ENCODE measurements at places on chromosomes 5 and 9. TPM values are rescaled to one million over a fixed set of nuclear protein-coding genes. Genes with fewer than 3 reads are reported as not detected.

- H3K27ac ChIP-seq = no peak overlapping the region
- no peak for DNase-seq
- H3K27me3 ChIP-seq = no peaks in the 10 kb centered on the region
- H3K4me1 ChIP-seq = peaks cover 15% of the 10 kb centered on the region
Observed at GRCh38 chr9:8052991-8053390, 253.4 kb upstream of the DMAC1 start.

- no peak for DNase-seq
- H3K36me3 ChIP-seq = no peaks in the 10 kb centered on the region
- H3K4me1 ChIP-seq = no peaks in the 10 kb centered on the region
- no peaks in the 10 kb centered on the region for H3K27me3 ChIP-seq
Observed at GRCh38 chr5:38832810-38833209, 13.0 kb upstream of the OSMR start.

DNA sequence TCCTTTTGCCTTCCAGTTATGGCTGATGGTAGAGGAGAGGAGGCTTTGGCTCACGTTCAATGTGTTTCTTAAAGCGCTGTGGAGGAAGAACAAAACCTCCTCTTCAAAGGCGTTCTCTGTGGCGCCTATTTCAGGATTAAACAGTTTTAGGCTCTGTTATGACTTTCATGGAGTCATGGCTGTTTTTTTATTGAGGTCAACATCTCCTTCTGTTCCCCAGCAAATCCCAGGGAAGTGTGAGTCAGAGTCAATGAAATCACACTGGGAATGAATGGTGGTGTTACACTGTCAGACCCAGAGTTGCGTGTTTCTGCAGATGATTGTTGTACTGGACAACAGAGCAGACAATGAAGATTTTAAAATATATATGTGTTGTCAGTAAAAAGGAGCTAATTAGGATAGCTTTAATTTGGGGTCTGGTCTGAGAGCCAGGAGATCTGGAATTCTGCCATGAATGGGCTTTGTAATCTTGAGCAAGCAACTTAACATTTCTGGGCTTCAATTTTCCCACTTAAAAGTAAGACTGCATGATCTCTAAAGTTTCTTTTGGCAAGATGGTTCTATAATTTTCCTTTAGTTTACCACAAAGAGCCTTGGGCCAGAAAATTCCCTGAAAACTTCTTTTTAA is 240.7 kb downstream of the CSNK1G3 start:
- H3K4me3 ChIP-seq = no peak overlapping the region
- DNase-seq = no peak
- H3K27me3 ChIP-seq = no peaks in the 10 kb centered on the region

- H3K27me3 ChIP-seq = no peaks in the 10 kb centered on the region
- DNase-seq = no peak
- no peak overlapping the region for H3K4me3 ChIP-seq
- H3K36me3 ChIP-seq = no peaks in the 10 kb centered on the region
- H3K27ac ChIP-seq = no peak overlapping the region
Observed at GRCh38 chr5:159837860-159838259, 78.4 kb upstream of the ADRA1B start.

DNA sequence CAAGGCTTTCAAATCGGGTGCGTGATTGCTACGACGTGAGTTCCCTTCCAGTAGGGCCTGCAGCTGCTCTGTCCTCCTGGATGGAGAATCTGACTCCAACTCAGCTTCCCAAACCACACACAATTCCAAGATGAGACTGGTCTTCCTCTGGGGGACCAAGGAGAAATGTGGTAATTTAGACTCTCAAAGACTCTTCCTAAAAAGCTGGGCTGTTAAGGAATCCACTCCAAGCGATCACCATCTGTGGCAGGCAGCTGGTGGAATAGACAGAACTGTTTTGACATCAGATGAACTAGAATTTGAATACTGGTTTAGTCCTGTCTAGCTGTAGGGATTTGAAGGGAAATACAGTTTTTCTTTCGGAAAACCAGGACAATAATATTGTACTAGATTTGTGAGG is 130.7 kb upstream of the KLF4 start:
- H3K27ac ChIP-seq = no peak overlapping the region
- no peak for DNase-seq
- H3K4me1 ChIP-seq = no peaks in the 10 kb centered on the region
- H3K36me3 ChIP-seq = no peaks in the 10 kb centered on the region
- H3K27me3 ChIP-seq = peaks cover 12% of the 10 kb centered on the region
- no peak overlapping the region for H3K4me3 ChIP-seq

- H3K4me3 ChIP-seq = no peak overlapping the region
- no peaks in the 10 kb centered on the region for H3K4me1 ChIP-seq
- no peak overlapping the region for H3K27ac ChIP-seq
- no peak for DNase-seq
Observed at GRCh38 chr9:115182264-115182663, 64.3 kb upstream of the TNC start.

DNA sequence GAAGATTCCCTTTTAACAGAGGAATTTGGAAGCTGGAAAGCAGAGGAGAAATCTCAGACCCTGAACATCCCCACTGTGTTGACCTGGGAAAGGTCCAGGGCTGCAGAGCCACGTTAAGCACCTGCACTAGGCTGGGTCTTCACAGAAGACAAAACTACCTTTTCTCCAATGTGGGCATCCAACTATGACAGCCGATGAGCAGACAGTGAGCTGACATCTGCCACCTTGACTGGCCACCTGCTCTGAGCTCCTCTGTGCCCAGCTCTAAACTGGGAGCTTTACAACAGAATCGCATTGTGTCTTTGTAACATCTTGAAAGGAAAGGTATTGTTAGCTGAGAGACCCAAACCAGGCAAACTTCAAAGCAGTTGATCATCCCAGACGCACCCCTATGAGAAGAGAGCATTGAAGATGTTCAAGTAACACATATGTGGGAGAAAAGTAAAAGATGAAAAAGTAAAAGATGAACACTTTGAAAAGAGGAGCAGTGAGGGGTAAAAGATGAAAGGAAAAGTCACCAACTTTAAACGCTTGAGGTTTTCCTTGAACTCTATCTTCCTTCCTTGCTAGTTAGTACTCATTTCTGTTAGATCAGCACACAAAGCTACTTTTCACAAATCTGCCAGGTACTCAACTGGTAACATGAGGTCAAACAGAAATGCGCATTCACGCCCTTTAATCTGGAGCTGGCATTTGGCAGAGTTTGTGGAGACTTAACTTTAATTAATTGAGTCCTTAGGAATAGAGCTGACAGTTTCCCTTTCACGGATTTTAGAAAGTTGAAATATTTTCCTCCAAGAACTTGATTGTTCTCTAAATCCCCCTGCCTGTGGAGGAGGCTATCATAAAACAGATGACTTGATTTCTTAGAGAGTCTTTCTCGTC is 53.2 kb upstream of the CTXN3 start:
- no peak overlapping the region for H3K4me3 ChIP-seq
- no peaks in the 10 kb centered on the region for H3K27me3 ChIP-seq
- no peak for DNase-seq
- no peak overlapping the region for H3K27ac ChIP-seq

- DNase-seq = no peak
- H3K4me3 ChIP-seq = no peak overlapping the region
- H3K36me3 ChIP-seq = no peaks in the 10 kb centered on the region
- H3K27ac ChIP-seq = no peak overlapping the region
- H3K4me1 ChIP-seq = peaks cover 4% of the 10 kb centered on the region
Observed at GRCh38 chr5:137275083-137275482, 224.0 kb downstream of the SPOCK1 start.

DNA sequence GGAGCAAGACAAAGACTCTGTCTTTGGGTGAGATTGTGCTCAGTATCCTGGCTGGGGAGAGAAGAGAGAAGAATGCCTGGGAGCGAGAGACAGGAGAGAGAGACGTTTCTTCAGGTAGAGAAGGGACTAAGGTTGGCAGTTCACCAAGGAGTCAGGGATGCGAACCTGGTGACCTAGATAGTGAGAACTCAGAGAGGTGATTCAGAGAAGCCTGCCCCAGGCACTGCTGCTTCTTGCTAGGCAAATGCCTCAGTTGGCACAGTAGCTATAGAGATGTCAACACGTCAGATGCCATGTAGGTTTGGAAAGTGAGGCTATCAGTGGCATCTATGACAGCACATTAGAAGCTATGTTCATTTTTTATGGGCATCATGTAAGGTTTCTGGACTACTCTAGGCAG is 231.6 kb upstream of the VLDLR start:
- no peaks in the 10 kb centered on the region for H3K27me3 ChIP-seq
- H3K4me1 ChIP-seq = no peaks in the 10 kb centered on the region
- no peaks in the 10 kb centered on the region for H3K36me3 ChIP-seq
- no peak overlapping the region for H3K27ac ChIP-seq
- DNase-seq = no peak
- H3K4me3 ChIP-seq = no peak overlapping the region

- H3K36me3 ChIP-seq = no peaks in the 10 kb centered on the region
- peaks cover 7% of the 10 kb centered on the region for H3K4me1 ChIP-seq
- H3K27me3 ChIP-seq = no peaks in the 10 kb centered on the region
Observed at GRCh38 chr9:124622882-124623281, 115.7 kb upstream of the NR5A1 start.

DNA sequence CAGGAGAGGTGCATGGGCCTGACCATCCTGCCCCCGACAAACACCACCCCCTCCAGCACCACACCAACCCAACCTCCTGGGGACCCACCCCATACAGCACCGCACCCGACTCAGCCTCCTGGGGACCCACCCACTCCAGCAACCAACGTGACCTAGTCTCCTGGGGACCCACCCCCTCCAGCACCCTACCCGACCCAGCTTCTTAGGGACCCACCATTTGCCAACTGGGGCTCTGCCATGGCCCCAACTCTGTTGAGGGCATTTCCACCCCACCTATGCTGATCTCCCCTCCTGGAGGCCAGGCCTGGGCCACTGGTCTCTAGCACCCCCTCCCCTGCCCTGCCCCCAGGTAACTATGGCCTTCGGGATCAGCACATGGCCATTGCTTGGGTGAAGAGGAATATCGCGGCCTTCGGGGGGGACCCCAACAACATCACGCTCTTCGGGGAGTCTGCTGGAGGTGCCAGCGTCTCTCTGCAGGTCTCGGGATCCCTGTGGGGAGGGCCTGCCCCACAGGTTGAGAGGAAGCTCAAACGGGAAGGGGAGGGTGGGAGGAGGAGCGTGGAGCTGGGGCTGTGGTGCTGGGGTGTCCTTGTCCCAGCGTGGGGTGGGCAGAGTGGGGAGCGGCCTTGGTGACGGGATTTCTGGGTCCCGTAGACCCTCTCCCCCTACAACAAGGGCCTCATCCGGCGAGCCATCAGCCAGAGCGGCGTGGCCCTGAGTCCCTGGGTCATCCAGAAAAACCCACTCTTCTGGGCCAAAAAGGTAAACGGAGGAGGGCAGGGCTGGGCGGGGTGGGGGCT is 4.6 kb downstream of the CEL start:
- no peak for DNase-seq
- no peaks in the 10 kb centered on the region for H3K27me3 ChIP-seq
- H3K36me3 ChIP-seq = no peaks in the 10 kb centered on the region
- no peak overlapping the region for H3K27ac ChIP-seq

DNA sequence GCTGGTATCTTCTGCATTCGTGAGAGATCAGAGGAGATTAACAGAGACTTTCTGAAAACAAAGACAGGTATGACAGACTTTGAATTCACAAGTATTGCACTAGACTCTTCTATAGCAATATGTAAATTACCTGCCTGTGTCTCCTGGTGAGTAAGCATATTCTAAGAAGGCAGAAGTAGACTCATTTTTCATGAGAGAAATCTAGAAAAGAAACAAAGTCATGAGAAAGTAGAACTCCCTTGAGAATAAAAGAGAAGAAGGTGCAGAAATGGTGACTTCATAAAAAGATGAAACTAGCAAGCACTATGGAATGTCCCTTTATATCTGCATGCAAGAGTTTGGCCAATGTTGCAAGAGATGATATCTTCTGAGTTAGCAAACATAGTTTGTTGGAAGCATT is 419.8 kb downstream of the DMRT2 start:
- H3K27ac ChIP-seq = no peak overlapping the region
- DNase-seq = no peak
- no peaks in the 10 kb centered on the region for H3K27me3 ChIP-seq
- no peaks in the 10 kb centered on the region for H3K4me1 ChIP-seq
- no peak overlapping the region for H3K4me3 ChIP-seq

The PCDHGB7 gene
- 11.3 TPM for total RNA-seq

The RNF208 gene
- total RNA-seq = 19.3 TPM

The GABRA6 gene
- total RNA-seq = not detected

The SLCO6A1 gene
- not detected for total RNA-seq
